Lower lobe of right lung (tissue), 2 donors: ENCODE measurements at places on chromosomes 2 and 18.
A peak's percentile ranks its signal among the peaks of the same experiment; 100 is the strongest.

DNA sequence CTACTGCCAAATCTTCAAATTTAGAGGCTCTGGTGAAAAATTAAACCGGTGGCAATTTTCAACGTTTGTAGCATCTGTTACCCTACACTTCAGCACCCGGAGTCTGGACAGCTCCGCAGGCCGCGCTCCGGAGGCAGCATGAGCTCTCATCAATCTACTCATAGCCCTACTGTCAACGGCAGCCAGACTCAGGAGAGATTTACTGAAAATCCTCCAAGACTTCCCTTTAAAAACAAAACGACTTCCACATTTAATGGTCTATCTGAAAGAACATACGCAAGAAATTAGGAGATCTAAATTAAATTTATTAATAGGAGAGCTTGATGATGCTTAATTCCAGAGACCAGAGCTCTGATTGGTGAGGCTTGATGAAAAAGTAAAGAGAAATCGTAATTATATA lies 970 bp upstream of the ADCYAP1 start:
- DNase-seq = peak; percentile 57

DNA sequence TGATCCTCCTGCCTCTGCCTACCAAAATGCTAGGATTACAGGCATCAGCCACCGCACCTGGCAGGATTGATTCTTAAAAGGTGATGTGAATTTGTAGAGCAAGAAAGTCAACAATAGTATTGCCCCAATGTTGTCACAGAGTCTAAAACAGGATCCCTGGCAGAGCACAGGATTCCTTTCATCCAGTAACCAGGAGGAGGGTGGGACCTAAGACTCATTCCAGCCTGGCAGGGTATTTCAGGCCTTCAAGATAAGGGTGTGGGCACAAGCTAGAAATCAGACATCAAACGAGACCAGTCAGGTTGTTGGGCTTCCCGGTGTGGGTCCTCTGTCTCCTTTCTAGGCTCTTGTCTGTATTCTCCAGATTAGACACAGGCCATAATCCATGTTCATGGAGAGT lies 511.4 kb downstream of the BCL11A start:
- no peak for DNase-seq

DNA sequence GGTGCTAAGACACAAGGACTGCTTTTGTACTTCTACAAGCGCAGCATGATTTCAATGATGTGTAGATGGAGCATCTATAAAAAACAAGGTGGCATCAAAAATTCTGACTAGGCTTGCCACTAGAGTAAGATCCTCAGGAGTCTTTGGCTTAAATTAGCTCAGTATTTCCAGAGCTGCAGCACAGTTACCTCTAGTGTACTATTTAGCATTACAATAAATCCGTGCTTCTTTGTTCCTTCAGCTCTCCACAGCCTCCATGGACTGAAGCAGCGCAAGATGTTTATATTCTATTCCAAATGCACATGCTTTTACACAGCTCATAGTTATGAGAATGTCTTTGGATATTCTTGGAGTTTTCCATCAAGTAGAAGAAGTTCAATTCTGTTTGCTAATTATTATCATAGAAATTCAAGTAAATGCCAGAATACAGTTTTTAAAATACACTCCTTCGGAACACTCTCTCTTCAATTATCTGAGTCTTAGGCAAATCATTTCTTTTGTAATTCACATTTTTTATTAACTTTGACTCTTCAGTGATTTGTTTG lies 1133.0 kb upstream of the LRRTM1 start:
- DNase-seq = no peak

GRCh38 chr18:34411952-34412351 lies 187.2 kb upstream of the NOL4 start:
- no peak for DNase-seq

DNA sequence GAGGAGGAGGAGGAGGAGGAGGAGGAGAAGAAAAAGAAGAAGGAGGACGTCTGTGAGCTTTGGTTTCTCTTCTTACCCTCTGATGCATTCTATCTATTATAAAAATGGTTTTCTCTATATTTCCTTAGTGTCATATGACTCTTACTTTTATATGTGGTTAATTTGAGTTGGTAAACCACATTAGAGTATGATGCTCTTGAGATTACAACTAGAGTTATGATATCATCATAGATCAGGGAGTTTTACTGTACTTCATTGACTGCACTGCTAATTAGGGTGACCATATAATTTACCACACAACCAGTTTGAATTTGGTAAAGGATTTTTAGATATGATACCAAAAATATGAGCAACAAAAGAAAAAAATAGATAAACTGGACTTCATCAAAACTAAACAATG lies 166.4 kb downstream of the ZNF385B start:
- no peak for DNase-seq

DNA sequence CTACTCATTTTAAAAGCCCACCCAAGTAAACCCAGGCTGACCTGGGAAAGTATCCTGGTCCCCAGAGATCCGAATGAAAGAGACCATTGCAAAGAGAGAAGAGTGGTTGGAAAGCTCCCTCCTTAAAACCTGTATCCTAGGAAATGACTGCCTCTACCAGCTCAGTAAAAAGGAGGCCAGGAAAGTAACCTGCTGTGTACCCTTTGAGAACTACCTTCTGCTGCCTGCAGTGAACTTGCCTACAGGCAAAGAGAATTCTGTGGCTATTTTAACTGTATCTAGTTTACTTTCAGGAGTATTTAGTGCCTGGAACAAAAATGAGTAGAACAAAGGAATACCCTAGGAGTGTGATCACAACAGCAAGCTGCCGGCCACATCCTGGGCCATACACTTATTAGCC lies 641.7 kb upstream of the NRXN1 start:
- DNase-seq = no peak

DNA sequence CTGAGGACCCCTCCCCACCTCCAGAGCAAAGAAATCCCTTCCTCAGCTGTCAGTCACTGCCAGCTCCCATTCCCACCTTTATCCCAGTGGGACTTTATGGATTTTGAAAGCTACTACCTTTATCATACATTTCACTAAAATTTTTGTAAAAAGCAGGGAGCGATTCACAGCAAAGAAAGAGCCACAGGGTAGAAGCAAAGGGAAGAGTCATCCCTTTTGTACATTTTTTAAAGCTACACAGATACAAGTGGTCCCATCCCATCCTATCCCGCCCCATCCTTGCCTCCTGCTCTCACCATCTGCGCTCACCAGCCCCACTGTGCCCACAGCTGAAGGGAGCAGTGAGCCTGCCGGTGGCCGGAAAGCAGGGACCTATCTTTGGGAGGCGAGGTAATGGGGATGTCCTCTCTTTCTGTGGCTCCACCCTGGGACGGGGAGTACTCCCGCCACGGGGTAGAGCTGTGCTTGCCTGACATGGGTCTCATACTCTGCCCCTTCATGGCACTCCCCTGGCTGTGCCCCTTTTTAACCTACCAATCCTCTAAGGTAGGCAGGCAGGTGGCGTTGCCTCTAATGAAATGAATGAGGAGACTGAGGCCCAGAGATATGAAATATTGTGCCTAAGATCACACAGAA lies 13.2 kb downstream of the SH2D6 start:
- no peak for DNase-seq

DNA sequence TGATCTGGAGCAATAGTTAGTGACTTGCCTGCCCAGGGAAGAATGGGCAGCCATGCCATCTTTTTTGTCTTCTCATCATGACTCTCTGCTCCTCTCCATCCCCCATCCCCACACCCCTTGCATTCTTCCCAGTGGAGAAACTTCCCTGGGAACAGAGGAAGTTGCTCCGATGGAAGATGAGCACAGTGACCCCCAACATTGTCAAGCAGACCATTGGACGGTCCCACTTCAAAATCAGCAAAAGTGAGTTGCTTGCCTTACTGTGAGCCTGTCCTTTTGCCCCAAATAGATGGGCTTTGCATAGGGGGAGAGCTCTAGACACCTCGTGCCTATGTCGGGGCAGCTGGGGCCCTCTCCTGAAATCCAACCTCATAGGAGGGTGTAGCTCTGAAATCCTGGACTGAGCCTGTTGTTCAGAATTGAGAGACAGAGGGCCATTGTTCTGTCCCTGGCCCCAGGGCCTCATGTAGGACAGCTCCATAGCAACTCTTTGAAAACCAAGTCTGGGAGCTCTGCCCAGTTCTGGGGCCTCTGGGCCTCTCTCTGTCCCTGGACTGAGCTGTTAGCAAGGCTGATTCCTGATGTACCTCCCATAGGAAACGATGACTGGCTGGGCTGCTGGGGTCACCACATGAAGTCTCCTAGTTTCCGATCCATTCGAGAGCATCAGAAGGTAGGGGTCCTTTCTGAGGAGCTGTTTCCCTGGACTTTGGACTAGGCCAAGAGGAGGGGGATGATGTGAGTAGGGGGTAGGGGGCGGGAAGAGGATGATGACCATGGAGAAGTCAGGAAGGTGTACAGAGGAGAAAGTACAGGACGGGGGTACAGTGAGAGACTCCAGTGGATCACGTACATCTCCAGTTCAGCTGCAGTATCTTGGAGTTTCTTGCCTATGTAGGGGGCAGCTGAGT lies 35.2 kb downstream of the TTLL4 start:
- no peak for DNase-seq

- DNase-seq = no peak
These were observed 82.9 kb downstream of the CRIM1 start for GRCh38 chr2:36438449-36438977.

DNA sequence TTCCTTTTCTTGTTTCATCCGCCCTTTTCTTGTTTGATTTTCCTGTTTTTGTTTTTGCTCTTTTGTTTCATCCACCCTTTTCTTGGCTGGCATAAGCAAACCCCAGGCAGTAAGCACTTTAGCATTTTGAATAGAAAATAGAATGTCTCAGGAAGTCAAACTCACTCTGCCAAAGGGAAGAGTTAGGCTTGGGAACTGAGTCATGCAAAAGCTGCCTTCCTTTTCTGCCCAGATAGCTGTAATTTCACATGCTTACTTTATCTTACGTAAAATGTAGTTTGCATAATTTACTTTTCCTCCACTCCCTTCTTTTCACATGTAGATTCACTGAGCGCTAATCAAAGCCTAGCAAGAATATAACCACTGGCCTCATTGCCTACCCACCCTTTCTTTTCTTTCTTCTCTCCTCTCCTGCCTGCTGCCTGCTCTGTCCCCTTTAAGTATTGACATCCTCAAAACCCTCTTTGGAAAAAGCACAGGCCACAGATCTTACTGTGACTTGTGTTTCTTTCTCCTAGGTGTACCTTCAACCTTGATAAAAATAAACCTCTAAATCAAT lies 48.4 kb downstream of the CNGA3 start:
- DNase-seq = no peak

DNA sequence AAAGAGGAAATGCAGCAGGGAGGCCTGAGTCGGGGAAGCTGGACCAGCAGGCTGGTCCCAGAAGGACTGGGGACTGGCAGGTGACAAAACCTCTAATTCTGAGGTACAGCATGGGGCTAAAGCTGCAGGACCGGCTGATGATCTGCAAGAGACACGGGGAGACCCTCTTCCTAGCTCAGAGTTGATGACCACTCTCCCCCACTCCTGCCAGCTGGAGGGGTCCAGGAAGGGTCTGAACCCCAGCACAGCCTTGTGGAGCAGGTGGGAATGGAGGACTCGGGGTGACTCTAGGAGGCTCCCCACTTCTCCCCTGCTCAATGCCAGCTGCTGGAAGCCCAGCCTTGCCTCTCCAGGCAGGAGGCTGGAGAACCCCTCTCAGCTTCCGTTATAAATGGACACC lies 67.7 kb downstream of the TWIST2 start:
- no peak for DNase-seq

- DNase-seq = no peak
These were observed 43.3 kb upstream of the ZFP36L2 start for GRCh38 chr2:43269706-43270105.

DNA sequence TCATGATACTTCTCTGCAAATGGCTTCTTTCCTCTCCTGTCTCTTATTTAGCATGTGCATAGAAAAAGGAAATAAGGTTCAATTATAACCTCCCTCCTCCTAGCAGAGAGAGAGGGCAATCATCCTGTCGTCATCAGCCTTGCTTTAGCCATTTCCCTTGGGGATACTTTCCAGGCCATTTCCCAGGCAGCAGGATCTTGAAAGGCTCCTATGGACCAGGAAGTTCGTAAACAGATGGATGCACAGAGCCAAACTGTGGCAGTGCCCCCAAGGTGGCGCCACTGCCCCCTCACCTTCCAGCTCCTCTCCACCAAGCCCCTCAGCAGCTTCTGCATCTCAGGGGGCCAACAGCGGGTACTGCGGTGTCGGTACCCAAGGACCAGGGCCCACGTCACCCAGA lies 157.4 kb downstream of the DTNA start:
- DNase-seq = no peak

DNA sequence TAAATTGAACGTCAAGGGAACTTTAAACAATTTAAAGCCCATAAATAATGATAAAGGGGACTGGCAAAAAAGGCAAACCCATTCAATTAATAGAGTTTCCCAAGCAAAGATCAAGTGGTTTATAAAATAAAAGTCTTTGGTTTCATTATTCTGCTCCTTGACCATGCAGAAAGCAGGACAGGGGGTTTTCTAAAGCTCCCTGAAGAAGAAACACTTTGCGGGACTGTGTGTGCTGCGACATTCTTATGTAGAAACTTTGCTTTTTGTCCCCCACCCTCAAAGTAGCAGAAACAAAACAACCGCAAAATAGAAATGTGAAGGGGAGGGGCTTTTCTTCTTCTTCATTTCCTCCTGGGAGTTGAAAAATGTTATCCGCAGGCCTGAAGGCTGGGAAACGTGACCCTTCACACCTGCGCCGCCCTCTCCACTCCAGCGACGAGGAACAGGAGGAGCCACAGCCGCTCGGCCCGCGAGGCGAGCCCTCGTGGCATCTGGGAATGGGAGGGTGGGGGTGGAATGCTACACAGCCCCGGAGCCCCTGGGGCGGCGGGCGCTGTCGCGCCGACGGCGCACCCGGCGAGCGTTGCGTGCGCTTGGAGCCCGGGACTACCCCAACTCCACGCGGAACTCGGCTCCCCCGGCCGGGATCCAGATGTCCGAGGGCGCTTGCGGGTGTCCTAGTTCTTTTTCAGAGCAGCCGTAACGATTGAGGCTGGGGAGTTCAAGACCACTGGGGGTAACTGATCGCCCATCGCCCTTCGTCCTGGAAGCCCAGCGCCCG lies 4.3 kb upstream of the GBX2 start:
- no peak for DNase-seq

DNA sequence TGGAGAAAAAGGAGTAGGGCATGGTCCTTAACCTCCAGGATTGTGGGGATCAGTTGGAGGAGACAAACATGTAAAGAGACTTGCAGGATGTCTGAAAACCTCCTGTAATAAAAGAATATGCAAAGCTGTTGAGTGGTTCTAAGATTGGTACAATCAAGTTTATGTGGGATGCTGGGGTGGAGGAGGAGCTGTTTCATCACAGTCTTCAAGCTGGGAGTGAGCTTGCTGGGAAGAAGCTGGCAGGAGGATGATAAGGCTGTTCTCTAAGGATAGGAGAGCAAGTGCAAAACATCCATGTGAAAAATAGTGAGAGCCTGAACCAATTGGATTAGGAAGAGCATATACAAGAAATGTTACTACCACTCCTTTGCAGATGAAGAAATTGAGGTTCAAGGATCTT lies 161.9 kb upstream of the CRIM1 start:
- no peak for DNase-seq

DNA sequence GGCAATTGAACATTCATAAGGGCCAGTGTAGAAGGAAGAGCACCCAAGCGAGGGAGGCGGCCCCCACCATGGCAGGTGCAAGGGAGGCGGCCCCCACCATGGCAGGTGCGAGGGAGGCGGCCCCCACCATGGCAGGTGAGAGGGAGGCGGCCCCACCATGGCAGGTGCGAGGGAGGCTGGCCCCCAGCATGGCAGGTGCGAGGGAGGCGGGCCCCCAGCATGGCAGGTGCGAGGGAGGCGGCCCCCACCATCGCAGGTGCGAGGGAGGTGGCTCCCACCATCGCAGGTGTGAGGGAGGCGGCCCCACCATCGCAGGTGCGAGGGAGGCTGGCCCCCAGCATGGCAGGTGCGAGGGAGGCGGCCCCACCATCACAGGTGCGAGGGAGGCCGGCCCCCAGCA lies 24.7 kb upstream of the GPC1 start:
- no peak for DNase-seq

GRCh38 chr18:63365876-63366212 lies 1.2 kb downstream of the KDSR start:
- DNase-seq = no peak
